ENCODE measurements at places on chromosomes 12 and 14.

DNA sequence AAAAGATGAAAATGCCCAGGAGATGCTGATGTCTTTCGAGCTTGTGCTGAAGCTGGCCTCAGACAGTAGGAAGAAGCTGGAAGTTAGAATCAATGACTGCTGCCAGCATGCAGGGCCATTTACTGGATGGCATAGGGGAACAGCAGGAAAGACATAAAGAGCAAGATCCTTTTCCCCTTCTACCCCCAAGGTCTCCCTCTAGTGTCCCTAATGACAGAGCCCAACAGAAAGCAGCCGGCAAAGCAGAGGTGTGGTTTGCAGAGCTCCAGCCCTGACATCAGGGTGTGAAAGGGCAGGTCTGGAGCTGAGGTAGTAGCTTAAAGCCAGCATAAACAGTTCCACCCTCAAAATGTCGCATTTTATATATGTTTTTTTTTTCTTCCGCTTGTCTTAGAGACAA is 1560.7 kb upstream of the TMEM132C start:
- DNase-seq = no peak

DNA sequence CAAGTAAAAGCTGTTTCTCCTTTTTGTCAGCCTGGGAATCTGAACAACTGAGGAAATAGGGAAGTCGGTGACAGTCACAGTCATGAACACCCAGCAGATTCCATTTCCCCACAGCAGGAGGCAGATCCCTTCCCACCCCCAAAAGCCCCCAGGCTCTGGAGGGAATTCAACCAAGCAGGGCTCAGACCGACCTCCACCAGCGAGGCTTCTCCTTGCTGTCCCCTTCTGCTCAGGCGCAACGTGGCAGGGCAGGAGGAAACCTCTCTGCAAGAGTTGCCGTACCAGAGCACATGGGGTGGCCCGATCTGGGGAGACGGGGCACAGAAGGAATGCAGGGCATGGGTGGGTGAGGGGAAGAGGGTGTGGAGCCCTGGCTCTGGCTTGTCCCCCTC is 319 bp downstream of the GALNT6 start:
- no peak for DNase-seq

- no peak for DNase-seq
These were observed 680 bp downstream of the NECAP1 start for GRCh38 chr12:8082808-8083100.

DNA sequence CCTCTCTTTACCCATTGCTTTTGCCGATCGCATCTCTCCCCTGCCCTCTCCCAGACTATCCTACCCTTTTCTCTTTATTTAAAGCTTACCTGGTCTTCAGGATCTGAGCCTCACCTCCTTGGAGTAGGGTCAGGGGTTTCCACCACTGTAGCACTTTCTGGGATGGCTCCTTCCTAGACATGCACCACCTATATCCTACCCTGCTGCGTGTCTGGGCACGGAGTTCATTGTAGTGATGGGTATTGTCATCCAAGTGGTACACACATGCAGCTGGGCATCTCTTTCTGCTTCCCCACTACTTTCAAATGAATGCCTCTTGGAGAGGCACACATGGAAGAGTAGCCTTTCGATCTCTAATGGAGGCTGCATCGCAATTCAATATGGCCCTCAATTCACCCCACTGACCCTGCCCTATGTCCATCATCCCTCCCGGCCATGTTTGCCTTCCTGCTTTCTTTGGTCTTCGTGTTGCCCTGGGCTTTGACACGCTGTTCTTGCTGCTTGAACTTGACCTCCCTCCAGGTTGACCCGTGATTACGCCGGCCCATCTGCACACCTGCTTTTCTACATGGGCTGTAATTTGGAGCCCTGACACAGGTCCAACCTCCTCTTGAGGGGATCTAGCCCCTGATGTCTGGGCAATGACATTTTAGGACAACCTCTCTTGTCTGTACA is 10.9 kb downstream of the SERPINA11 start:
- DNase-seq = no peak

GRCh38 chr14:98951521-98952152 is 320.4 kb downstream of the BCL11B start:
- DNase-seq = no peak

DNA sequence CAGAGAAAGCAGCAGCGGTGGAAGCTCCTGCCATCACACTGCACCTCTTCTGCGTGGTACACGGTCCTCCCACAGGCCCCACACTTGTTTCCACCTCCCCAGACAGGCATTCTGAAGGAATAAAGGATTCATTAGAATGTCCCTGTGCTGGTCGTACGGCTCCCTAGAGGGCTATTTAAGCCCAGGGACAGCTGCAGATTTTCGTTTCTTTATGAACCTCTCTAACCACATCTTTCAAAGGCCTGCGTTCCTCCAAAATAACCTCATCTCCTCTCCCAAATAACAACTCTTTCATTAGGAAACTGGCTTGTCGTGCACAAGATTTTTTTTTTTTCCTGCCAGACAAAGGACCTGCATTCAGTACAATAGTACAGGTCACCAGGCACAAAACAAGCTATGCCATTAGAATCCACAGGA is 12.7 kb downstream of the CSRP2 start:
- no peak for DNase-seq

GRCh38 chr14:41636492-41637392 is 30.1 kb downstream of the LRFN5 start:
- no peak for DNase-seq

DNA sequence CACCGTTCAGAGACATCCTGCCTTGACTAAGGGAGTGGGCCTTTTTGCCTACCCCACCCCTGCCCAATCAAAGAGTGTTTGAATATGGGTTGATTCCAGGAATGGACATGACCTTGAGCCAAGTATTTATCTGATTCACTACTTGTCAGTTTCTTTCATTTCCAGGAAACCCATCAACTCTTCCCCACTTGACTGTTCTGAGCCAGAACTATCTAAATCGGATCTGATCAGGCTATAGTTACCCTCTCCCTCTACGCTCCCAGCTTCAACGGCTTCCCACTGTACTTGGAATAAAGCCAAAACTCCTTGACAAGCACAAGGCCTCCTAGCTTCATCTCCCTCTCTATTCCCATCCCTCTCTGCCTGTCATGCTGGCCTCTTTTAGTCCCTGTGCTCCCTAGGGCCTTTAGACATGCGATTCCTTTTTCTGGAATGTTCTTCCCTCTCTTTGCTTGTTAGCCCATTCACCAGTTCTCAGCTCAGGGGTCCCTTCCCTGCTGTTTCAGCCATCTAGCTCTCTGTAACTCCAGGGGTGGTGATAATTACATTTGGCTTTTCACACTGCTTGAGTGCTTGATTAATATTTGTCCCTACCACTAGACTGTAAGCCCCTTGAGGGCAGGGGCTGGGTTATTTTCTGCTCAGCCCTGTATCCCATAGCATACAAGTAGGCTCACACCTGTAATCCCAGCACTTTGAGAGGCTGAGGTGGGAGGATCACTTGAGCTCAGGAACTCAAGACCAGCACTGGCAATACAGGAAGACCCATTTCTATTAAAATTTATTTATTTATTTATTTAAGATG is 5.5 kb upstream of the ITPK1 start:
- no peak for DNase-seq

DNA sequence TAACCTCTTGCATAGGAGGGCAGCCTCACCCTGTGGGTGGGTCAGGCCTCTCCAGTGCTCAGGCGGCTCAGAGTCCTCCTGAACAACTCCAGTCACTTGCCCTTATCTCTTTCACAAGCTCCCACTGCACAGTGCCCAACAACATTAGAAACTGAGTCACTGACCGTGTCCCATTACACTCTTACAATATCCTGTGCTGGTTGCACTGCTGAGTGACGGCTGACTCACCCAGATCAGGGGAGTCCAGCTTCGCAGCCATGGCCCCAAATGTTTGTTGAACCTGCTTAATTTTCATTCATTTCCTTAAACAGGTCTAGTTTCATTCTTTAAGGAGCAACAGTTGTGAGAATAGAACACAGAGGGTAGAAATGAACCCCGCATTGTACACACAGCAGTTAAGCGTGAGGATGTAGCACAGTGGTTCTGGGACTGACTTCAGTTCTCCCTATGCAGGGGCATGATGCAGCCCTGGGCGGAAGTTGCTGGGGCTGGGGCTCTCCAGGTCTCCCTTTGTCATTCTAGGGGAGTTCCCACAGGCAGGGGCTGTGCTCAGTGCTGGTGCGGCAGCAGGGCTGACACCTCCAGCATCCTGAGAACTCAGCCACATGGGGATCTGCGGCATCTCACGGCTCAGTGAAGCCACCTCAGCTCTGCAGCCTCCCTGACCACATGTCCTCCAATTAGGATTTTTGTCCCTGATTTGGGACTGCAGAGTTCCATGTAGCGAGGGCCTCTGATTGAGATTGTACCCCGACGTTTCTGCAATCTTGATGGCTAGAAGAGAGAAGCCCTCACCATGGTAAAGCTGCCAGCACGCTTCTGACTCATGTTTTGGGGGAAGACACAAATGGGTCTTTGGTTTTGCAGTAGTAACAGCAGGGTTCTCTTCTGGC is 16.1 kb downstream of the GPR68 start:
- peak; percentile 78 for DNase-seq

DNA sequence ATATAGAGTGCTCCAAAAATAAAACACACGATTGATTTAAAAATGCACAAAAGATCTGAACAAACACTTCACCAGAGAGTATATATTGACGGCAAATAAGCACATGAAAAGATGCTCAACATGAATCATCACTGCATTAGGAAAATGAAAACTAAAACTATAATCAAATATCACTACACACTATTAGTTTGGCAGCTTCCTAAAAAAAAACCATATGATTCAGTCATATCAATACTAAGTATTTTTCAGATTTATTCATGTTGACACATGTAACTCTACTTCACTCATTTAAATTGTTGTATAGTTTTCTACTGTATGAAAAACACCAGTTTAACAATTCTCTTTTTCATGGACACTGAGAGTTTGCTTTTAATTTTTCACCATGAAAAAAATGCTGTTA is 41.6 kb downstream of the EXOC5 start:
- DNase-seq = no peak

GRCh38 chr14:54343272-54344121 is 53.3 kb upstream of the CDKN3 start:
- DNase-seq = no peak

DNA sequence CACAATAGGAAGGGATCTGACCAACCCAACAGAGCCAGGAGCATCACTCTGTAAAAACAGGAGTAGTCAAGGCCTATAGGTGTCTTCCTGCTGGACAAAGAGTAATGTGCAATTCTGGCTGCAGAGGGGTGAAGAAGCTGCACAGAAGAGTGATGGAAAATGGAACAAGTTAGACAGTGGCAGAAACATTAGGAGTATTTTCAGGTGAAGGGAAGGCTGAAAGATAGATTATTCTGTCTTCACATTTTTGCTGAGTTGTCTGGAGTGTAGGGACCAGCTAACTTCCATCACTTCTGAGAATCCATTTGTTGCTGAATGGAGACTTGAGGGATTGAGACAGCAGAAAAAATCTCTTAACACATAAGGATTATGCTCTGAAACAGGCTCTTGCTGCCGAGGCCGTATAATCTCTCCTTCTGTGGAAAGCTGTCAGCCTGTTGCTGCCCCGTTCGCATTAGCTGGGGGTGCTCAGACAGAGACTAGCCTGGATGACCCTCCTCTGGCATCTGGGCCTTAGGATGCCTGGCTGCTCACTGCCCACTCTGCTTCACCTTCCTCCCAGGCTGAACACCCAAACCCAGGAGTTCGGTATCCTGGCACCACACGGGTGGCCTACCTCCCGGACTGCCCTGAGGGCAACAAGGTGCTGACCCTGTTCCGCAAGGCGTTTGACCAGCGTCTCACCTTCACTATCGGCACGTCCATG is 3.1 kb upstream of the ARHGEF25 start:
- DNase-seq = no peak

DNA sequence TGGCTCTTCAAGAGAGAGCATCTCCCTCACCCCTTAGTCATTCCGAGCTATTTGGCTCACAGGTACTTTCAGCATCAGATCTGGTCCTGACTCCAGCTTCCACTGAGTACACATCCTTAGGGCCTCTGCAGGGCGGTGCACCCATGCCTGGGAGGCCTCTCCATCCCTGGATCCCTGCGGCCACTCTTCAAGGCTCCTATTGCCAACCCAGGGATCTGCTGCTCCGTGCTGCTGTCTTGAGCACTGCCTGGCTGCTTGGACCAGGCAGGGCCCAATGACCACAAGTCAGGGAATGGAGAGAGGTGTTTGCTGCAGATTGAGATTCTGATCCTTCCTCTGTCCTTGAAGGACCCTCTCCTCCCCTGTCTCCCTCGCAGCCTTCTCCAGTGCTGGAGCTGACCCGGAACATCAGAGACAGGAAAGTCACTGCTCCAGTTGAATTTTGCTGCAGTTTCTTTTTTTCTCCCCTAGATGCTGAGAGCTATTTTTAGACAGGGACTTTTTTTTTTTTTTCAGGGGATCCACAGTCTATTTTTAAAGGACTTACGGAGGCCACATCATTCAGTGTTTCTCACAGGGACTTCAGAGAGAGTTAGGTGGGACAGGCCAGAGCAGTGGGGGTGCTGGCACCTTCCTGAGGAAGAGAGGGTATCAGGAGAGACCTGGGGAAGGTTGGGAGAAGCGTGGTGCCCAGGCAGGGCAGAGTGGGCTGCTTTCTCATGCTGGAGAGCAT is 50.1 kb upstream of the KCNA1 start:
- no peak for DNase-seq

DNA sequence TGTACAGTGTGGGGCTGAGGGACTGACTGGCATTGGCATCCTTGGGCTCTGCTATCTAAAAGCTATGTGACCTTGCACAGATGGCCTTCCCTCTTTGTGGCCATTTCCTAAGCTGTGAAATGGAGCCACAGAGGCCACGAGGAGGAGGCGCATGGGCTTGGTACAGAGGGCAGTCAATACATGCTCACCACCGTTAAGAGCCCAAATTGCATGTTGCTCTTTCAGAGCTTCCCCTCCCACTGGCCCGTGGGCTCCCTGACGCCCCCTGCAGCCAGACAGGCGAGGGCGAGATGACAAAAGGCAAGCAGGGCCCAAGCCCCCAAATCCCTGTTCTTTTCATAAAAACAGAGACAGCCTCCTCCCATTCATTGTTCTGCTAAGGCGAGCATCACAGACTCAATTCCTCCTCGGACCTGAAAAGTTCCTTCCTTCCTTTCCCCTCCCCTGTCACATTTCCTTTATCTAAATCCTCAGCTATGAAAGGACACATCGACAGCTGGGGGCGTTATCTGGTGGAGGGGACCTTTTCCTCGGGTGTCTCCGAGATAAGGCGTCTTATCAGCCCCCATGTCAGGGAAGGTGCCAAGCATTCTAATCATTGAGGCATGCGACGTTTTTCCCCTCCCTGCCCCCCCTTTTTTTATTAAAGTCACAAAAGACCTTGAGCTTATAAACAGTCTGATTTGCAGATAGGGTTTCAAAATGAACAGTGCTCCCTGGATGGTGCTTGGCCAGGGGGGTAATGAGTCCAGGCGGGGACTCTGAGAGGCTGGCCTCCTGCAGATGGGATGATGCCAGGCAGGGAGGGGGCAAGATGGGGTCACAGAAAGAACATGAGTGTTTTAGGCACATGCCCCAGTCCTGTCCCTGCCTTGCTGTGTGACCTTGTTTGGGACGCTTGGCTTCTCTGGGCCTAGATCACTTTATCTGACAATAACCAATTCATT is 26.4 kb downstream of the FAM222A start:
- DNase-seq = no peak

DNA sequence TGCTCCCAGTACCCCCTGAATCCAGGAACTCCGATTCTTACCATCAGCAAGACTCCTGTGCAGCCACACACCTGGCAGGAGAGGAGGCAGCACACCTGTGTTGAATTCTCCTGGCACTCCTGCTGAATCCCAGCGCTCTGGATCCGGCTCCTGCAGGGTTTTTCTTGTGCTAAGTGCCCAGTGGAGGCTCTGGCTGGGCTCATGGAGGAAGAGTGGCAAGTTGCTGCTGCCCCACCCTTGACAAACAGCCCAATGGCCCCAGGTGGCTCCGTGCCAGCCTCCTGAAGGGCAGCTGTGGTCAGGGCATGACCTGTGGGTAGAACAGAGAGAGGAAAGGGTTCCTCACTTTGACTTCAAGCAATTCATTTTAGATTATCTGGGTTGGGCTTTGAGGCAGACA is 20.0 kb downstream of the CRACR2A start:
- DNase-seq = no peak

Measured in stimulated activated CD4-positive, alpha-beta T cell treated with anti-CD3 and anti-CD28 coated beads, TNF-alpha, amount 100 ng/mL, for 48 hours (primary cell).